Stimulated activated CD8-positive, alpha-beta memory T cell treated with anti-CD3 and anti-CD28 coated beads, Interleukin-15, amount 100 ng/mL, for 1 hour (primary cell): ENCODE measurements at places on chromosomes 3 and 15.

DNA sequence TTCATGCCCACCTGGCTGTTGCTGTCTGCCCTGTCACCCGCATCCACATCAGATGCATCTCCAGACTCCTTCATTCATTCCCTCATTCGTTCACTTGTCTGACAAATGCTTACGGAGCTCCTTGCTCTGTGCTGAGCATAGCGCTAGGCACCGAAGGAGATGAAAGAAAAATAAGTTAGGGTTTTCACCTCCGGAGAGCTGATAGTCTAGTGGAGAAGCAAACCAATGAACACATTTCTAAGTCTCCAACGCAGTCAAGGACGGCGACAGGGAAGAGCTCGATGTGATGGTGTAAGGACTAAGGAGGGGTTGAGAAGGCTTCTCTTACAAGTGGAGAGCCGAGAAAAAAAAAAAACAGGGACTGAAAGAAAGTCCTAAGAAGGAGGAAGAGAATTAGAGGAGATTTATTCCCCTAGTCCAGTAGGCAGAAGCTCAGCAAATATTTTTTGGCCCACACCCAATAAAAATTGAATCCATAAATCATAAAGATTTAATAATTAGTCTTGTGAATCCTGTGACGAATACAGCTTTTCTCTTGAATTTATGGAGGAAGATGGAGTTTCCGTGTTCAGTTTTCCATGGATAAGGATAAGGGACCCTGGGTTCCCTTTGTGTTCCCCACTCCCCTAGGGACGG, 127.2 kb upstream of the DLG1 start:
- no peak for DNase-seq

DNA sequence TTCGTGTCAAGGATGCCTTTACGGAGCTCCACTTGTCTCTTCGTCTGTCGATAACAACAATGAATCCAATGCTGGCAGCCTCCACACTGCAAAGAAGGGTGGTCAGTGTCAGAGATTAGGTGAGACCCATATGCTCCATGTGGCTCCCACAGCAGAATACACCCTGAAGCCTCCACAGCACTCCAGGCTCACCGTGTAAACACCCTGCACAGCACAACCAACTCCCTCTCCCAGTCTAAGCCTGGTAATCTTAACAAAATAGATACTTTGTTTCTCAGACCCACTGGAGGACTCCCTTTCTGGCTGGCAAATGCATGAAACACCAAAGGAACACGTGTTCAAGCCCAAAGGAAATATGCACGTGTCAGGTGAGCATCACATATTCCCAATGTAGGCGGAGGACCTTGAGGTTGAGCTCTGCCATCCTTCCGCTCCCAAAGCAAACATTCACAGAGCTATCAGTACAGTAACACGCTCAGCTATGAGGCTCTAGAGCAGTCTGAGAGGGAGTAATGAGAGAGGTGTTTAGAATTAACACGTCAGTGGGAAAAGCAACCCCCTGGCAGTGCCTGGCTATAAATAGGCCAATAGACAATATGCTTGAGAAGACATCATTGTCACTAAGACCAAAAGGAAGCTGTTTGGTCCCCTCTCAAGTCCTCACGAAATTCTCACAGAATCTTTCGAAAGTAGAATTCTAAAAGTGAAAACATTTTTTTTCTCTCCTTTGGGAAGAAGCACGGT, 86.7 kb downstream of the MCF2L2 start:
- DNase-seq = no peak

GRCh38 chr15:92033723-92034122, 180.2 kb downstream of the SLCO3A1 start:
- DNase-seq = no peak

DNA sequence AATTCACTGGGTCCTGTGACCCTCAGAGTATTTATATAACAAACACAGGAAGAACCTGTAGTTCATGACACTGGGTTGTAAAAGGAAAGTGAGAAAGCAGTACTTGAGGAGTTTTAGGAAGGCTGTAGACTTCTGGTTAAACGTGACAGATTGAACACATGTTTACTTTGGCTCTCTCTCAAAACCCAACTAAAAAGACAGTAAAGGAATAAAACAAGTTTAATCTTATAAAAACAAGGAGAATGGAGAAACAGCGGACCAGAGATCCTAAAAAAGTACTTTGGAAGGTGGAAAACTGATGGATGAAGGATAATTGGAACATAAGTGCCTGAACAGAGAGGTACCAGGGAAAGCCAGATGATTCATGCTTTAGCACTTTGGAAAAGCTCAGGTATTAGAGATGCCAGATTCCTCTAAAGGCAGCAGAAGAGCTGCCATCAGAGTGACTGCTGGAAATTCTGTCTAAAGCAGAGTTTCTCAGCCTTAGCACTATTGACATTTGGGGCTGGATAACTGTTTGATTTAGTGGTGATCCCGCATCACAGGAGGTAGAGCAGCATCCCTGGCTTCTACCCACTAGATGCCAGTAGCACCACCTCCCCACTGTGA, 182.9 kb upstream of the RORA start:
- no peak for DNase-seq

GRCh38 chr3:142777927-142778326, 54.1 kb downstream of the TRPC1 start:
- no peak for DNase-seq

- DNase-seq = no peak
These were observed 21.2 kb upstream of the IGF2BP2 start for GRCh38 chr3:185846037-185846436.

DNA sequence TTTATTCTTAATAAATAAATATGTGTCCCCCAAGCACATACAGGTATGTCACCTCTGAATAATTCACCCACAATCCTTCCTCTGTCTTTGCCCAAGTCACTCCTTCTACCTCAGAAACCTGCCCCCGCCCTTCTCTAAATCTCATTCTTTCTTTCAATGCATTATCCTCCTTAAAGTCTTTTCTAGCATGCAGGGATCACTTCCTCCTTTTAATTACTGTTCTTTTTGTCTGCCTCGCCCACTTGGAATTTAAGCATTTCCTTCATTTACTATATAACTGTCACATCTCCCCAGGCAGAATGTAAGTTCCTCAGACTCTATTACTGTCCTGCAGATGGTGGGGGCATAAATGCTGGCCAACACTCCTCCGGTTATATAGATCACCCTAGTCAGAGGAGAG, 7.8 kb downstream of the CCDC80 start:
- no peak for DNase-seq
